ENCODE measurements at places on chromosomes 7 and 10.

DNA sequence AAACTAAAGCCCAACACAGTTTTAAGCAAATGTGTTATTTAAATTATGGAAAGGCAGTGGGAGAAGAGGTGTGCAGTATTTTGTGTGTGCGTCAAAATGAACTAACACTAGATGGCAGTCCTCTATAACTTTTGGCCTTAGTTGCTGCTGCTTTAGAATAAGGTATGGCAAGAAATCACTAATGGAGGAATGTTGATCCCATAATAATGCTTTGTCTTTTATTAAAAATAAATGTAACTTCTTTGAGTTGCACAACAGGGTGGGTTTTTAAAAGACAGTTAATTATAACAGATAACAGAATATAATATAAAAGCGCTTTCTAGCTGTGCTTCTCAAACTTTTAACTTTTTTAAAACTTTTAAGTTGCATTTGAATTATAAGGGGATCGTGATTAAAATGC is 56.4 kb downstream of the BBS9 start:
- DNase-seq = no peak

DNA sequence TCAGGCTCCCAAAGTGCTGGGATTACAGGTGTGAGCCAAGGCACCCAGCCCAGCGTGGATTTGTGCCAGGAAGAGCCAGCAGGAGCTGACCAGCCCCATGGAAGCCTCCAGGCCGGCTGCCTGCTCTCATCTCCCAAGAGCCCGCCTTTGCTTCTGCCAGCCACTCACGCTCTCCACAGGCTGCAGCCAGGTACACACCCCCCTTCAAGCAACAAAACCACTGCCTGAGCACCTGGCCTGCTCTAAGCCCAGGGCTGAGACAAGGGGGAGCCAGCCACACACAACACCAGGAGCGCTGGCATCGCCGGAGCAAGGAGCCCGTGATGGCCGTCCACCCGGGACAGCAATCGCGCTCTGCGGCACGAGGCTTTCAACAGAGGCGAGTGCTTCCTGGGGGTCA is 34.5 kb downstream of the MAD1L1 start:
- DNase-seq = no peak

DNA sequence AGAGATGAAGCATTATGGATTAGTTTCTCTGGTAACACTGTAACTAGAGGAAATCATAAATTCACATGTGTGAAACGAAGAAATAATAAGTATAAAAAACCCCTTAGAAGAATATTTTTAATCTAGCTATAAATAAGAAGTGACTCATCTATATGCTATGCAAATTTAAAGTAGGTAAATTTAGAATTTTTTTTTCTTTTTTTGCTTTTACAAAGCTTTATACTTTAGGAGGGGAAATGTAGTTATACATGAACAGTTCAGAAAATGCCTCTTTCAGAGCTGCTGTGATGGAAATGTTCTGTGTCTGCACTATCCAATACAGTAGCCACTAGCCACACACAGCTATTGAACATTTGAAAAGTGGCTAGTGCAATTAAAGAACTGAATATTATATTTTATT is 87.3 kb downstream of the REEP3 start:
- no peak for DNase-seq

DNA sequence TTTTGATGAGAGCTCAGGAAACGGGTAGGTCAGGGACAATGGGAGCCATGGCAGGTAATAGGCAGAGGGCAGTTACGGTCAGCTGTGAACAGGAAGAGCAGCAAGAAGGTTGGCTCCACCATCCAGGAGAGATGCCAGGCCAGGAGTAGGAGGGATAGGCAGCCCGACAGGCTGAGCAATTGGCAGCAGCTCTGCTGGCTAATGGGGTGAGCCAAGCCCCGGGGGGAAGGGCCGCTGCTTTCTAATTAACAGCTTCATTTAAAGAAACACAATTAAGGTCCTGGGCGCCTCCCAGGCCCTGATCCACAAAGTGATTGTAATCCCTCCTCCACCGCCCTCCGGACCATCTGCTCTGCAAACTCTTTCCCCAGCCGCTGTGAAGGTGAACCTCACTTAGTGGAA is 23.7 kb downstream of the SH2B2 start:
- DNase-seq = no peak

All from CD4-positive, alpha-beta T cell treated with Interleukin-6 for 4 hours (primary cell).